ENCODE measurements at places on chromosomes 12 and 14.
A peak's percentile ranks its signal among the peaks of the same experiment; 100 is the strongest.

DNA sequence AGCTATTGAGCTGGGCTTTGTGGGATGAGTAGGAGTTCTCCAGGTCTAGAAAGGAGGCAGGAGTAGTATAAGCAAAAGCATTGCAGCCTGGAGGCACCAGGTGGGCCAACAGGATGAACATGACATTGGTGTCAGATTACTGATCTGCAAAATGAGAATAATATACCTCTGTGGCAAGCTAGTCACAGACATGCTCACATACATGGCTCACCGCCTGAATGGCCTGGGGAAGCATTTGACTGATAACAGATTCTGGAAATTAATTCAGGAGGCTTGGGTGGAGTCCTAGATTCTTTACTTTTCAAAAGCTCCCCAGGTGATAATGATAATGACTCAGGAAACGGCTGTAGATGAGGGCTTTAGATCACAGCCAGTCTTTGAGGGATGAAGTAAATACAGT is 709 bp downstream of the TCL1B start:
- DNase-seq, result no peak

DNA sequence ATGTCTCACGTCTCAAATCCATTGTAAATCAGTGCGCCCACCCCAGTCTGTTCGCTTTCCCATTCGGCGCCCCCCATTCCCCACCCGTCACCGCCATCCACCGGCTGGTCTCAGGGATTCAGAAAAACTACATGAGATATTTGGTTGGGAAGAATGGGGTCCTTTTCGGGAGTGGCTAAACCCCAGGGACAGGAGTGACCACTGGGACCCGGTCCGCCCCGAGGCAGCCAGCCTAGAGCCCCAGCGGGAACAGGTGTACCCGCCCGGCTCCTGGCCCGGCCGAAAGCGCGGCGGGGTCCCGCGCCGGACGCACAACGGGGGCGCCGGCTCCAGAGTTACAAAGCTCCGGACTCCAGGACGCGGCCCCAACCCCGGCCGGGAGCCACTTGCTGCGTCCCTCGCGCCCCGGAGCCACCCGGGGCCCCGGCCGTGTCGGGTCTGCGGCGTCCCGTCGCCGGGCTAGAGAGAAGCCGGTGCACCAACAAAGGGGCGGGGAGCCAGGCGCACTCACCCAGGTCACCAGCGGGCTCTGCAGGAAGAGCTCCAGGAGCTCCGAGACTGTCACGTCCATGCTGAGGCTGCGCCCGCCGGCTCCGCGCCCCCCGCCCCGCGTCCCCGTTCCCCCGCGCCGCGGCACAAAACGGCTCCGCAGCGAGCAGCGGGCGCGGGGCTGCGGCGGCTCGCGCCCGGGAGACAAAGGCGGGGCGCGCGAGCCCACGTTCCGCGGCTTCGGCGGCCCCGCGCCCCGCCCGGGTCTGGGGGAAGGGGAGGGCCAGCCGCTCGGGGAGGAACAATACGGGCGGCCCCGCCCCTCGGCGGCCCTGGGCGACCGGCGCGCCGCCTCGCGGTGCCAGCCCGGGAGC is at the start of gene CCDC88C:
TSS of gene CCDC88C (minus strand) at position 701 of the 863 bp plus-strand sequence. CDS start at position 571, 130 bp downstream.
- DNase-seq, result peak; percentile 7

GRCh38 chr12:94768398-94769046 is 118.2 kb upstream of the TMCC3 start:
- DNase-seq, result no peak

DNA sequence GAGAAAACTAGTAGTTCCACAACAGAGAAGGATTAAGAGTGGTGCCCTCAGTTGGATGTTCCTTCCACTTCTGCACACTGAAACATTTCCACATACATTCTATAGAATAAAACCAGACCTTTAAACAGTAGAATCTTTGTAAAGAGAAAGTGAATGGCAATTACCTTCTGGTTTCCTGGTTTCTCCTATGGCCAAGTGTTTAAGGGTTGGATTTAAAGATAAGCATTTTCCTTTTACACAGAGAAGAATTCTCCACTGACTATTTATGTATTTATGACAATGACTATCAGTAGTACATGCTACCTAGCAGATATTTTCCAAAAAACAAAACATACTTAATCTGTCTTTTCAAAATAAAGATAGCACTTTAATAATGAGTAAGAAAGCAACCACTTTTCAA is 3.2 kb downstream of the ATG2B start:
- DNase-seq, result no peak

- no peak for DNase-seq
Observed at GRCh38 chr12:57368349-57369095, 62.3 kb downstream of the R3HDM2 start.

GRCh38 chr14:101405171-101405883 is 156.0 kb upstream of the DIO3 start:
- DNase-seq, result peak; percentile 6

DNA sequence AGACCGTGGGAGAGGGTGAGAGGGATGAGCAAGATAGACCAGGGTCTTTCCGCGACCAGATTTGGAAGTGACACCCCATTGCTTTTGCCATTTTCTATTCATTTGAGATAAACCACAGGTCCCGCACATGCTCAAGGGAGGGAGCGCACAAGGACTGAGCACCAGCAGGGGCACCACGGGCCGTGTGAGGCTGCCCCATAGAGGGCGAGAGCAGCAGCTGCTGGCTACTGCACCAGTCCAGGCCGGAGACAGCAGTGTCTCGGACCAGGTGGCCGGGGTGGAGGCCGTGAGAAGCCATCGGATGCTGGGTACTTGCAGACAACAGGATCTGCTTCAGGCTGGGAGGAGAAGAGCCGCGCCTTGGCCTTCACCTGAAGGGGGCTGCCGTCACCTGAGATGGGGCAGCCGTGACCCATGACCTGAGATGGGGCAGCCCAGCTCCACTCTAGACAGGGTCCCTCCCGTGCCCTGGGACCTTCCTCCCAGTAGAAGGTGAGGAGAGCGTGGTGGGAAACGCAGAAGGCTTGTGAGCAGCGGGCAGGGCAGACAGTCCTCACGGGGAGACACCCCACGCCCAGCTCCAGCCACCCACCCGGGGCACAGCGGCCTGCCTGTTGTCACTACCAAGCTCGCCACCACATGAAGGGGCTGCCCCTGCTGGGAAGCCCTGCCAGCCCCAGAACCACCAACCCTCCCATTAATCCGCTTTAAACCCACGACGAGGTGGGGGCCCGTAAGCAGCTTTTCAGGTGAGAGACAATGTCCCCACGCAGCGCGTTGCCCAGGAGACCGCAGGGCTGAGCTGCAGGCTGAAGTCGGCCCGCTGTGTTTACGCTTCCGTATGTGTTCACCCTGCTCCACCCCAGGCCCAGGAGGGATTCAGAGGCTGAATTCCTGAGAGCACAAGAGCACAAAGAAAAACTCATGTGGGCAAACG is 61.7 kb upstream of the FBRSL1 start:
- no peak for DNase-seq

GRCh38 chr14:90508536-90509254 is 111.9 kb downstream of the CALM1 start:
- no peak for DNase-seq

- DNase-seq, result peak; percentile 78
Observed at GRCh38 chr14:79732911-79733655, 478.2 kb downstream of the DIO2 start.

DNA sequence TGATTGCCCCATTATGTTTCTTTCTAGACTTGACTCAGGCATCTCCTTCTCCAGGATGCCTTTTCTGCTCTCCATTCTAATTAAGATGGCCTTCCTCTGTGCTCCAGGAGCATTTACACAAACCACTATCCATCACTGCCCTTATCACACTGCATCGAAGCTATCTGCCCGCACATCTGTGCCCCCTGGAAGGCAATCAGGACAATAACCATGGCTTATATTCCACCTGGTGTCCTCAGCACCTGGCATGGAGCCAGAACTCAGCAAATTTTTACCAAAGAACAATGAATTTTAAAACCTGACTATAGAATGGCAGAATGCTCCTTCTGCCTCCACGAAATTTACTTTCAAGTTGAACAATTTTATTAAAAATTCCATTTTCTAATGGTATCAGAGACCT is 465.8 kb downstream of the APAF1 start:
- DNase-seq, result no peak

Data from fibroblast of upper back skin (primary cell).